ENCODE measurements at places on chromosomes 13 and 19. TPM values are rescaled to one million over a fixed set of nuclear protein-coding genes. Genes with fewer than 3 reads are reported as not detected.

- no peak for DNase-seq
These were observed 42.1 kb upstream of the EBPL start for GRCh38 chr13:49733181-49733951.

GRCh38 chr13:34897220-34897619 lies 44.9 kb upstream of the NBEA start:
- DNase-seq: no peak

The ZNF432 gene
- total RNA-seq: 3.5 TPM

GRCh38 chr13:113937073-113937472 lies 36.8 kb downstream of the C13orf46 start:
- DNase-seq: no peak

The ZNF560 gene
- not detected for total RNA-seq

DNA sequence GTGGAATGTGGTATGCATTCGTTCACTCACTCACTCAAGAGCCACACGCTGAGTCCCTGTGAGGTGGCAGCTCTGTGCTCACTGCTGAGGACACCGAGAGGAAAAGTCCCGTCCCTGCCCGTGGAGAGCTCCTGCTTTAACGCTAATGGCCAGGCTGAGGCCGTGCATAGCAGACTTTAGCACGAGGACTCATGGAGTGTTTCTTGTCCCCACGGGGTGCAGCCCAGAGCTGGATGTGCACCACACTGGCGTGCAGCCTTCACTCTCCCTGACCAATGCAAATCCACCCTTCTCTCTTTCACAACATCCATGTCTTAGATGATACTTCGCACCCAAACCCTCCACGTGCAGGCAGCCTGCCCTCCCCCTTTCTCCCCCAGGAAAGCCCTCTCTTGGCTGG lies 159.6 kb upstream of the ZNF536 start:
- DNase-seq: no peak

GRCh38 chr13:42215578-42216421 lies 56.2 kb upstream of the AKAP11 start:
- DNase-seq: peak; percentile 49

- DNase-seq: no peak
These were observed 656 bp upstream of the ZNF324 start for GRCh38 chr19:58466089-58466759.

DNA sequence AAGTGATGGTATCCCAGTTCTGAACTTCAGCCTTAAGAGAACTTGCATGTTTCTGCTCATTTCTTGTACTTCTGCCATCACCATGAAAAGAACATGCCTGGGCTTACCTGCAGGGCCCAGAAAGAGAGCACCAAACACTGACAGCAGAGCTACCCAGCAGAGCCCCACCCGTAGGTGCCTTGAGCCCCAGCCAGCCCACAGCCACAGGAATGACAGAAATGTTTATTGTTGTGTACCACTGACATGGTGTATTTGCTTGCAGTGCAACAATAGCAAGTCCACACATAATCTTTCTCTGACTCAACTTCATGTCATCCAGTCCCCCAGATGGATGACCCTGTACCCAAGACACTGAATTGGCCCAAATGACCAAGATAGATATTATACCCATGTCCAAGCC lies 195.2 kb downstream of the TSHZ3 start:
- DNase-seq: peak; percentile 85

The ZNF443 gene
- total RNA-seq: 5.6 TPM

The PABPC3 gene
- not detected for total RNA-seq

The KIR3DL1 gene
- not detected for total RNA-seq

DNA sequence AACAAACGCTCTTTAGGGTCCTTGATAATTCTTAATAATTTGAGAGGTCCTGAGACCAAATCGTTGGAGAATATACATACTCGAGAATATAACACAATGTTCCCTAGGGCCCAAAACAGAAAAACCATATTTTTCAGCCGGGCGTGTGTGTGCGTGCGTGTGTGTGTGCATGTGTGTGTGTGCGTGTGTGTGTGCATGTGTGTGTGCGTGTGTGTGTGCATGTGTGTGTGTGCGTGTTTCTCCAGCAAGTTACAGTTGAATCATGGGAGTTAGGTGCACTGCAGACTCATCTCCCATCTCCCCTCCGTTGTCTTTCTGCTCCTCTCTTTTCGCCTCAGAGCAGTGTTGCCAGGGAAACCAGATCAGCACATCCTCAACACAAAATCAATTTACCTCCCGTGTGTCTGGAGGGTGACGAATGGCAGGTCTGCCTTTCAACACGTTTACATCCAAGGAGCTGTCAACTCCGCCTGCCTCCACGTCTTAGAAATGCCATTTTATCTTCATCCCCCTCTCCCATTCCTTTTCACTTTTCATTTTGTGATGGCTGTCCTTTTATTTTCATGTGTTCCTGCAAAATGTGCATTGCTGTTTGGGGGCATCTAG lies 8.3 kb upstream of the PNMA8B start:
- DNase-seq: no peak

- DNase-seq: no peak
These were observed 292.9 kb downstream of the KLF5 start for GRCh38 chr13:73351730-73352129.

DNA sequence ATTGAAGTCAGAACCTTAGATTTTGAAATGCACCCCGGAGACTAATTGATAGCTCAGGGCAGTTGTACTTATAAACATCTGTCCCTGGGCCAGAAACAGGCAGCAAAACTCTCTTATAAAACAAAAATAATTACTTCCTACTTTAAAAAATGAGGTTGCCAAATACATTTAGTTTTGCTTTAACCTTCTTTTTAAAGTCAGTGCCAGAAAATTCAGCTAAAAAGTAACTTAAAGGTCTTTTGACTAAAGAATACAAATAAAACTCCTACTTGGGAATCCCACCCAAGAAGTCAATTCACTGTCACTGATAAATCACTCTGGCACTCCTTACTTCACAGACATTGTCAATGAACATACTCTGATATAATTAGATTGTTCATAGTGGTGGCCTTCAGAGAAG lies 60.7 kb downstream of the DOCK9 start:
- no peak for DNase-seq

DNA sequence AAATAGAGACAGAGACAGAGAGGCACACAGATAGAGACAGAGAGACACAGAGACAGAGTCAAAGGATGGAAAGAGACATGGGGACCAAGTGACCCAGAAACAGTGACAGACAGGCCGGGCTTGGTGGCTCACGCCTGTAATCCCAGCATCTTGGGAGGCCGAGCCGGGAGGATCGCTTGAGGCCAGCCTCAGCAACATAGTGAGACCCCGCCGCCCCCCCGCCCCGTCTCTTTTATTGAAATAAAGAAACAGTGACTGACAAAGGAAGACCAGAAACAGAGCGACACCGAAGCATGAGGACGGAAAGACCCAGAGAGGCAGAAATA lies 848 bp upstream of the NECTIN2 start:
- DNase-seq: no peak

- DNase-seq: peak; percentile 84
These were observed 3.3 kb upstream of the PEX11G start for GRCh38 chr19:7492142-7492541.

DNA sequence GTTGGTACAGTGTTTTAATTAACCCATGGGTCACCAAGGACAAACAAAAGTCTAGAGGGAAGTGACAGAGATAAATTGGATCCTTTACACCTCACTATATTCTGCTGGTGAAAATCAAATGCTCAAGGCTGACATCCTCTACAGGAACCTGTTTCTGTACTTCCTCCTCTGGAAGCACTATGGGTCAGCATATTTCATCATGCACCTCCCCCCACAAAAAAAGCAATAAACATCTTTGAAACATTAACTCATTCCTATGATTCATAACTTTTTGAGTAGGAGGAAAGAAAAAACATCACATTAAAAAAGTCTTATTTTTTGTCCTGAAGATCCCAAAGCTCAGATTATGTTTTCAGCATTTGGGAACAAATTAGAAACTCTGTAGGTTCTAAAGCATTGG lies 588.3 kb upstream of the SGCG start:
- no peak for DNase-seq

The FGF22 gene
- not detected for total RNA-seq

The ZNF136 gene
- 16.1 TPM for total RNA-seq

GRCh38 chr13:112441226-112441625 lies 65.1 kb downstream of the SPACA7 start:
- DNase-seq: no peak

DNA sequence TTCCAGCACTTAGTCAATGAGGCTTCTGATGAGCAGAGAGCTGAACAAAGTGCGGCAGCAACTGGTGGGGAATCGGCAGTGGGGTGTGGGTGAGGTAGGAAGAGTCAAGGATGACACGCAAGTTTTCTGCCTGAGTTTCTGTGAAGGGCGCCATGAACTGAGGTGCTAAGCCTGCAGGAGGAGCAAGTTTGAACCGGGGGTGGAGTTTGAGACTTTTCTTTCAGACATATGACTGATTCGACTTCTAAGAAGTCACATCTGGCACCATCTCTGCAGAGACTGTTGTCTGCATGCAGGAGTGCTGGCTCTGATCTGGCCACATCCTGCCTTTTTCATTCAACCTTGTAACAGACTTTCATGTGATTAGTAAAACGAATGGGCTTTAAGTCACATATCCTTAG lies 14.8 kb upstream of the GPI start:
- no peak for DNase-seq

DNA sequence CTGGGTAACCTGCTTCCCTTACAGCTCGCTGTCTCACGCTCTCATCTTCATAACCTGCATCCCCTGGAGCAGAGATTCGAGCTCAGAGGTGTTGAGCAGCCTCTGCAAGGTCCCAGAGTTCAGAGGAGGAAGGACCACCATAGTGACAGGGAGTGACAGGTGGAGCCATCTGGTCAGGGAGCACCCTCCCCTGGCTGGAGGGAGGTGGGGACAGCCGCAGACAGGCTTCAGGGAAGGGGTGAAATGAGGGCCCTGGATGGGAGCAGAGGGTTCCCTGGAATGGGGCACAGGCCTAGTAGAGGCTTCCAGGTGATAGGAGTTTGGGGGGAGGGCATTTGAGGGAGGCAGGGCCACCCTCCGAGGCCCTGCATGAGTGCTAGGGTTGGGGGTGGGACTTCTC lies 82.1 kb downstream of the ZNF429 start:
- DNase-seq: no peak

DNA sequence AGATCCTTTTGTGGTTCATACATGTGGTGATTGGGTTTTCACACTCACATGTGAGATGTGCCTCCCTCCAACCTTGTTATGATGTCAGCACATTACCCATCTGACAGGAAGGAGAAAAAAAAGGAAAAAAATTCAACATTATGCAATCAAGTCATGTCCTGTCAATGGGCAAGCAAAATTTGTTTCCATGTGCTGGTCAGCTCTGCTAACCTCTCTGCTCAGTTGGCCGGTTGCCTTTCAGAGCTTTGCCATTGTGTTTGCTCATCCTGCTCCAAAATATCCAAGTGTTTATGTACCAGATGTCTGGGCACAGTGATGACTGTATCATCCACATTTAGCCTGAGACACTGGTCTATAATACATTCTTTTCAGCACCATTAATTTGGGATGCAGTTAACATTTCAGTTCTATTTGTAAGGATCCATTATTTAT lies 27.0 kb upstream of the METTL21C start:
- no peak for DNase-seq

The AMER2 gene
- not detected for total RNA-seq

DNA sequence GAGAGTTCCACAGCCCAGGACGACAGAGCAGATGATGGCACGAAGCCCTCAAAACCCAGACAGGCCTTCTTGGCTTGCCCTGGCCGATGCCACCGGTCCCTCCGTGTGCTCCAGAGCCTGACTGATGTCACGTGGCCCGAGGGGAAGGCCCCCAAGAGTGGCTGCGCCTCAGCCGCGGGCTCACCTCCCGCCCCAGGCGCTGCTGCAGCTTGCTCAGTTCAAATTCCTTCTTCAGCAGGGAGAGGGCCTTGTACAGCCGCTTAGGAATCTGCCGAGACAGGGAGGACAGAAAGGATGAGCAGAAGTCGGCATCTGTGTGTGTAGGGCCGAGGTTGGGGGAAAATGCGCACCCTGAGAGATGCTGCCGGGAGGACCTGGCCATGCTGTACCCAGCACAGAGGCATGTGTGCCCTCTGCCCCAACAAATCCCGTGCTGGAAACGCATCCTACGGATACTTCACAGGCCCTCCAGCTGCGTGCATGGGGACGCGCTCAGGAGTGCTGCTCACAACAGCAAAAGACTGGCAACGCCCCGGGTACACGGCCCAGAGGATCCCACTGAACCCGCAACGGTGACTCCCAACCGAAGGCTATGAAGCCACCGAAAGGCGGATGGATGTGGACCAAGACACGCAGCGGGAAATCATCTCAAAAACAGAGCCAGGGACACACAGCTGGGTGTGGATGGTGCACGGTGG lies 12.9 kb downstream of the LONP1 start:
- no peak for DNase-seq

DNA sequence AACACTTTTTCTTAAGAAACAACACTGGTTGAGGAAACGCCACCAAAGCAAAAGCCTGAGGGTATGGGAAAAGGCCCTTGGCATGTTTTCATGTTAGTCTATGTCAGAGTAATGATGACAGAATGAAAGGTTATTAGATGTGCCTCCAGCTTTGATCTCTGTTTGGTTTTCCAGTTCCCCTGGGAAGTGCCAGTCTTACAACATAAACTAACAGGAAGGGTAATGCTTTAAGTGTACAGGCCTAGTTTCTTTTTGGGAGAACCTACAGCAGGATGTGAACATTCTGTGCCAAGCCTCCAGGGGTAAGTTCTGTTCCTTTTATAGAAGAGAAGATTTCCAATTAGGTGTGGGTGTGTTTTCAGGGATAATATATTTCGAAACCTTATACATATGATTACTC lies 121.7 kb downstream of the FNDC3A start:
- no peak for DNase-seq

DNA sequence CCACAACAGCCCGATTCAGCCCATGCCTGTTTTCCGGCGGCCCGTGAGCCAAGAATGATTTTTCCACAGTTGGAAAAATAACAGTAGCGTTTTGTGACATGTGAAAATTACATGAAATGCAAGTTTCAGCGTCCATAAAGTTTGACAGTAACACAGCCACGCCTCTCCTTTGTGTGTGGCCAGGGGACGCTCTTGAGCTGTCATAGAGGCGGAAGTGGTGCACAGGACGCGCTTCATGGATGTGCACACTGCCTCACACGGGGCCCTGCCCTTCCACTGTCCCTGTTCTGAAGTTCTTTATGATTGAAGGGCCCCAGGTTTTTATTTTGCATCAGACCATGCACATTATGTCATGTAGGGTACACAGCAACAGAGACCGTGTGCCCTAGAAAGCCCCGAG lies 12.4 kb upstream of the ELAVL1 start:
- DNase-seq: no peak

The ZSCAN18 gene
- total RNA-seq: 5.5 TPM

DNA sequence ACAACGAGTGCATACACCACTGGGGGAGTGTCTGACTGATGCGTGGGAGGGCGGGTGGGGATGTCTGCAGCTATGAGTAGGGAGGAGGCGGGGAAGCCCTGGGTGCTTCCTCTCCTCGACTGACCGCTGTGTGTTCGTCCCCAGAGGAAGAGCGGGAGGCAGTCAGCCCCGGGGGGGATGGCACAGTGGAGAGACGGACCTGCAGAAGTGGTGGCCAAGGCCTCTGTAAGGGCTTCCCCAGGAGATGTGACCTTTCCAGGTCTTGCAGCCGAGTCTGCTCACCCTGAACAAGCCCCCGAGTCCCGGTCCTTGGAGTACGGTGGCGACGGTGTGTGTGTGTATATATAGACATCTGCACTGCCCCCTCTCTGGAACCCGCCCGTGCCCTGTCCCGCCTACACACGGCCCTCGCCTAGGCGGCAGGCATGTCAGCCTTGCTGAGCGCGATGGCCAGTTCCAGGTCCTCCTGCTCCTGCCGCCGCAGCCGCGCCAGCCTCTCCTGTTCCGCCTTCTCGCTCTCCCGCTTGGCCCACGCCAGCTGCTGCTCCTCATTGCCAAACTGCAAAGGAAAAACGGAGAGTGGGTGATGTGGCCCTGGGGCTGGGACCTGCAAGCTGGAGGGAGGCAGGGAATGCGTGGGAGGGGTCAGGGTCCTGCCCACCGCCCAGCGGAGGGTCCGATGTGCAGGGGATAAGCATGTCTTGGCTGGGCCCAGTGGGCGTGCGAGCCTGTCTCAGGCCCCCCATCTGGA lies 30.8 kb downstream of the KLF2 start:
- DNase-seq: peak; percentile 31

All from A172 (cell line).